Endodermal cell (in vitro differentiated cells): ENCODE measurements at places on chromosomes 7 and 10. TPM values are rescaled to one million over a fixed set of nuclear protein-coding genes. Genes with fewer than 3 reads are reported as not detected.
A peak's percentile ranks its signal among the peaks of the same experiment; 100 is the strongest.

DNA sequence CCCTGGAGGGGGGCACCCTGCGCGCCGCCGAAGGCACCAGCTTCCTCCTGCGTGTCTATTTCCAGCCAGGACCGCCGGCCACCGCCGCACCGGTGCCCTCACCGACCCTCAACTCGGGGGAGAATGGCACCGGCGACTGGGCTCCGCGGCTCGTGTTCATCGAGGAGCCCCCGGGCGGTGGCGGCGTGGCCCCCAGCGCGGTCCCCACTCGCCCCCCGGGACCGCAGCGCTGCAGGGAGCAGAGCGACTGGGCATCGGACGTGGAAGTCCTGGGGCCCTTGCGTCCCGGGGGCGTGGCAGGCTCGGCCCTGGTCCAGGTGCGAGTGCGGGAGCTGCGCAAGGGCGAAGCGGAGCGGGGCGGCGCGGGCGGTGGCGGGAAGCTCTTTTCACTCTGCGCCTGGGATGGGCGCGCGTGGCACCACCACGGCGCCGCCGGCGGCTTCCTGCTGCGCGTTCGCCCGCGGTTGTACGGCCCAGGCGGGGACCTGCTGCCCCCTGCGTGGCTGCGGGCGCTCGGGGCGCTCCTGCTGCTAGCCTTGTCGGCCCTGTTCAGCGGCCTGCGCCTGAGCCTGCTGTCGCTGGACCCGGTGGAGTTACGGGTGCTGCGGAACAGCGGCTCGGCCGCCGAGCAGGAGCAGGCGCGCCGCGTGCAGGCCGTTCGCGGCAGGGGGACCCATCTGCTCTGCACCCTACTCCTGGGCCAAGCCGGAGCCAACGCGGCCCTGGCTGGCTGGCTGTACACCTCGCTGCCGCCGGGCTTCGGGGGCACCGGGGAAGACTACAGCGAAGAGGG lies 594 bp downstream of the CNNM1 start:
- peak; percentile 77 for DNase-seq

DNA sequence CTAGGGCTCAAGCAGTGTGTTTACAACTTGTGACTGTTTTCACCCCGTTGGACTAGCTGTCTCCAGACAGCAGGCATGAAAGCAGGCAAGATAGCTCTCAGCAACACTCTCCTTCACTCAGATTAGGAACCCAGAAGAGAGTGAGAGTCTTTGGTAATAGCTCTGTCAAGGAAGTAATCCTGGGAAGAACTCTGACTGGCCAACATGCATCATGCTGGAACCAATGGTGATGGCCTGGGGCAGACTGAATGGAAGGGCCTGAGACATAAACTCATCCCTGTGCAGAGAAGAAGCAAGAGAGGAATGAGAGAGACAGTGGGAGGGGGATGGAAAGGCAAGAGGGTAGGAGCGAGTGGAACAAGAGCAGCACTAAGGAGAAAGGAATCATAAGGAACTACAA lies 48.9 kb downstream of the AKR1D1 start:
- no peak for DNase-seq

GRCh38 chr10:99612167-99612831 lies 7.9 kb downstream of the SLC25A28 start:
- DNase-seq, result peak; percentile 69

DNA sequence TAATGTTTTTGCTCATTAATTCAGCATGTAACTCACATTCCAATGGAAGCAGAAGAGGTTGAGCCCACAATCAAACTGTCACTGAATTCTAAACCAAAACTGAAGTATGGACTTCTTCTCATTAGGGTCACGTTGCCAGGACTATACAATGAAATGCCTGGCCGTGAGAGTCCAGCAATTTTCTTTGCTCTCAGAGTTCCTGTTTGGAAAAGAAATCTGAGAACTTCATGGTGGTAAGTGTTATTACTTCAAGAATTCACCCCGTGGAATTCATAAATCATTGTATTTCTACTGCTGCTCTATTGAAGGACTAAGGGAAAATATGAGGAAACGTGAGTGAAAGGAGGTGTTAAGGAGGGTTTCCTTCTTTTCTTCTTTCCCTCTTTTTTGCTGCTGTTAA lies 441.8 kb upstream of the AKR1E2 start:
- DNase-seq, result no peak

The C10orf105 gene
- 0.19 to 0.57 TPM (median 0.33 TPM) in 3 replicates for total RNA-seq

The KCTD7 gene
- total RNA-seq, result 9.9 to 15.6 TPM (median 14.8 TPM) in 3 replicates

The SOSTDC1 gene
- 0.09 and 0.13 TPM in 2 replicates for total RNA-seq

The ANKRD30A gene
- total RNA-seq, result not detected in 3 replicates
